ENCODE measurements at places on chromosomes 11 and 22. TPM values are rescaled to one million over a fixed set of nuclear protein-coding genes. Genes with fewer than 3 reads are reported as not detected.
A peak's percentile ranks its signal among the peaks of the same experiment; 100 is the strongest.

CRYBB3 gene
- total RNA-seq: not detected

DNA sequence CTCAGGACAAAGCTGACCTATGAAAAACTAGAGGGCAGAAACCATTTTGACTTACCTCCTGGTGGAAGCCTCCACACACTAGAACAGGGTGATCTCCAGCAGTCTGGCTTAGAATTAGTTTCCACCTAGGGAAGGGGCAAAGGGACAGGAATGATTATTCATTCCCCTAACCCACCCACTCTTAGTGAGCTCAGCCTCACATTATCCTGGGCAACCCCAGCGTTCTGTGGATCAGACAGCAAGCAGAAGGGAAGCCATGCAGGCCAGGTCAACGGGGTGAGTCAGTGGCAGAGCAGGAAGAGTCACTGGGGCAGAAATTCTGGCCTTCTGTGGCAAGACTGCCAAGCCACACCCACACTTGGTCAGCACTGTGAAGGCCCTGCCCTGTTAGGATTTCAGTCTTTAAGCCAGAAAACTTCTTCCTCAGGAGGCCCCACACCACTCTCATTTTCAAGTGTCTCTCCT lies 10.5 kb downstream of the NUMA1 start:
- peak; percentile 85 for DNase-seq
- no peak overlapping the region for H3K4me3 ChIP-seq
- H3K4me1 ChIP-seq: no peaks in the 10 kb centered on the region
- peak overlapping the region; percentile 78 for H3K27ac ChIP-seq
- no peaks in the 10 kb centered on the region for H3K27me3 ChIP-seq

GRCh38 chr11:133600306-133600705 lies 68.0 kb upstream of the OPCML start:
- no peak overlapping the region for H3K4me3 ChIP-seq
- no peaks in the 10 kb centered on the region for H3K27me3 ChIP-seq
- no peak overlapping the region for H3K27ac ChIP-seq
- no peak for DNase-seq
- H3K4me1 ChIP-seq: no peaks in the 10 kb centered on the region

PSMA1 gene
- total RNA-seq: 69.9 TPM

HBG2 gene
- total RNA-seq: not detected

GRCh38 chr22:40519284-40519947 lies 117.1 kb downstream of the MRTFA start:
- H3K4me1 ChIP-seq: no peaks in the 10 kb centered on the region
- H3K4me3 ChIP-seq: no peak overlapping the region
- DNase-seq: no peak
- H3K27me3 ChIP-seq: no peaks in the 10 kb centered on the region
- H3K36me3 ChIP-seq: no peaks in the 10 kb centered on the region

DNA sequence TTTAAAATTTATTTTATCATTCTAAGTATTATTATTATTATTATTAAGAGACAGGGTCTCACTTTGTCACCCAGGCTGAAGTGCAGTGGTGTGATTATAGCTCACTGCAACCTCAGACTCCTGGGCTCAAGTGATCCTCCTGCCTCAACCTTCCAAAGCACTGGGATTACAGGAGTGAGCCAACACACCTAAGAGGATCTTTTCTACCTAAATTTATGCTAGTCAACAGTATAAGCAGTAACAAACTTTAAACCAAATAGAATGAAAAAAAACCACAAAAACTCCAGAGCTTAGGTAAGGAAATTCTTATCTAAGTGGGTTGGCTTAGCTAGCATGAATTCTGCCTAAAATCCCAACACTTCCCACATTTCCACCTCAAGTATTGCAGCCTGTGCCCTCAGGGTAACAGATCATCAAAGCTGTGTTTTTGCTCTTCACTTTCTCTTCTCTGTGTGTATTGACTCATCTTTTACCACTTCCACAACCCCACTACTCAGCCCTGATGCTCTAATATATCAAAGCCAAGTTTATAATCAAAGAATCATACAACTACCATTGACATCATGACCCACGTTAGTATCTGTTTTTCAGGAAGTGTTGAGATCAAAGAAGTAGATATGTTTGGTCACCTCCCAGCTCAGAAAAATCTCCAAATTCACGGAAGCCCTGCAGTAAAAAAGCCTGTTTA lies 93.7 kb upstream of the SPON1 start:
- H3K27ac ChIP-seq: no peak overlapping the region
- no peaks in the 10 kb centered on the region for H3K4me1 ChIP-seq
- no peak for DNase-seq
- no peaks in the 10 kb centered on the region for H3K36me3 ChIP-seq

DNAJC24 gene
- total RNA-seq: 6.0 TPM

GRCh38 chr11:7165911-7166310 lies 77.1 kb downstream of the RBMXL2 start:
- no peak for DNase-seq
- no peak overlapping the region for H3K4me3 ChIP-seq
- no peaks in the 10 kb centered on the region for H3K4me1 ChIP-seq
- H3K36me3 ChIP-seq: no peaks in the 10 kb centered on the region
- H3K27ac ChIP-seq: no peak overlapping the region
- H3K27me3 ChIP-seq: no peaks in the 10 kb centered on the region

DNA sequence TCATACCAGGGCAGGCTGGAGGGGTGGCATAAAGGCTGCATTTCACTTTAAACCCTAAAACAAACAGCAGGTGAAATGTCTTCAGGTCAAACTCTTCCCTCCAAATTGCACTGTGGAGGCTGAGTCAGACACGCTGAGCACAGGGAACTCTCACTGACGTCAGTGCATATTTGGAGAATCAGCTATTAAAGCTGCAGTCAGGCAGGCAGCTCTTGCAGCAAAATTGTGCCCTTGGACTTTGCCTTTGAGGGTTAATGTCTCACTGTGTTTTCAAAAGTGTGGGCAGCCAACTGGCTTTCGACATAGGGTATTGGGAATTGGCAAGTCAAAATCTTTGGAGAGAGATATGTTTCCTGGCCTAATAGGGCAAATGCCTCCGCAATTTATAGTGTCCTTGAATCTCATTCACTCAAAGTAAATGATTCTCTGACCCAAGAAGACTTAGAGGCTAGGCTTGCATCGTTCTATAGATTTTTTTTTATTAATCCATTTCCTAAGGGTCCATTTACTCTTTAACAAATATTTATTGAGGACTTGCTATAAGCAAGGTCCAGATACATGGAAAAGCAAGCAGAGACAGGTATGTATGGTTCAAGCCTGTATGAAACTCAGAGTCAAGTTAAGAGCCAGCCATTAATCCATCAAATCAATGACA lies 27.7 kb upstream of the SMCO4 start:
- DNase-seq: peak; percentile 91
- H3K4me1 ChIP-seq: no peaks in the 10 kb centered on the region
- H3K4me3 ChIP-seq: no peak overlapping the region
- H3K27ac ChIP-seq: peak overlapping the region; percentile 75
- H3K27me3 ChIP-seq: no peaks in the 10 kb centered on the region
- H3K36me3 ChIP-seq: no peaks in the 10 kb centered on the region

DNA sequence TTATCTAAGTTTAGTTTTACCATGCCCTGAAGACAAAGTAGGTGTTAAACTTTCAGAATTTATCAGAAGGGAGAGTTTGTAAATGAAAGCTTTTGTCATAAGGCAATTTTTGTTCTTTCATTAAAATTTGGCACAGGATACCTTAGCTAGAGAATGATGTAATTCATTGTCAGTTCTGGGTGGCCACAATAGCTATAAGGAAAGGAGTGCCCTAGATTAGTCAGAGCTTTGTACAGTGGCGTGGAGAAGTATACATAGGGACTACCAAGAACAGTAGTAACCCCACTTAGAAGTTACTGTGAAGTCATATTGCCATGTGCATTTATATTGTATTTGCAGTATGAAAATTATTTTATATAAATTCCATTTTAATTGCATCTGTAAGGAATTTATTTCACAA lies 126.3 kb upstream of the CARD18 start:
- H3K4me3 ChIP-seq: no peak overlapping the region
- no peaks in the 10 kb centered on the region for H3K27me3 ChIP-seq
- DNase-seq: no peak
- H3K4me1 ChIP-seq: no peaks in the 10 kb centered on the region
- H3K36me3 ChIP-seq: no peaks in the 10 kb centered on the region

TENM4 gene
- 0.07 TPM for total RNA-seq

DNA sequence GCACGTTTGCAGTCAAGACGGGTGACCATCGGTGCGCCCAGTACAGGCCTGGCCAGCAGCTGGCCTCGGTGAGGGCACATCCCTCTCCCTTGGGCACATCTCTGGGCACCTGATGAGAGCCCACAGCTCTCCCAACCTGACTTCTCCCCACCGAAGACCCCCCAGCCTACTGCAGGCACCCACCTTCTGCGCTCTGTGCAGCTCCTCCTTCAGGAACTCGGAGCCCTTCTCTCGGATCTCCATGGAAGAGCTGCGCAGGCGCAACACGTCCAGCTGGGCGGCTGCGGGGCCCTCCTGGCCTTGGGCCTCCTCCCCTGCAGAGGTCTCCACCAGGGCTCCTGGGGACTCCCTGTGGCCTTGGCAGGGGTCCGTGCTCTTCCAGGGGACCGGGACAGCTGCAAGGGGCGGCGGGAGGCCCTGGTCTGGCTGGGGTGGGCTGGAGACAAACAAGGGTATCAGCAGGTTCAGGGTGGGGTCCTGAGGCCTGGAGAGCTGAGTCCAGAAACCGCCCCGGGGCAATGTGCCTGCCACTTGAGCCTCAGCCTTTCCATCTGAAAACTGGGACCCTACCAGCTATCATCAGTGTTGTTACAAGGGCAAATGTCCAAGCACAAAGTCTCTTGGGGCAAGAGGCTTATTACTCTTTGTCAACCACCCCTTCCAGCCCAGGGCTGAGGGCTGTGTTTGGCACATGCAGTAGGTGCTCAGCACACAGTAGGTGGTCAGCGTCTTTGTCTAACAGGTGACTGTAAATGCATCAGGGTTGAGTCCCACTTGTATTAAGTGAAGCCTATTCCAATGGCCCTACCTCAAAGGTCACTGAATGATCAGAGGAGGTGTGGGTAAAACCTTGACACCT lies 9.3 kb downstream of the RAB3IL1 start:
- no peaks in the 10 kb centered on the region for H3K36me3 ChIP-seq
- H3K4me1 ChIP-seq: no peaks in the 10 kb centered on the region
- no peak overlapping the region for H3K4me3 ChIP-seq

PARVG gene
- 9.5 TPM for total RNA-seq

DNA sequence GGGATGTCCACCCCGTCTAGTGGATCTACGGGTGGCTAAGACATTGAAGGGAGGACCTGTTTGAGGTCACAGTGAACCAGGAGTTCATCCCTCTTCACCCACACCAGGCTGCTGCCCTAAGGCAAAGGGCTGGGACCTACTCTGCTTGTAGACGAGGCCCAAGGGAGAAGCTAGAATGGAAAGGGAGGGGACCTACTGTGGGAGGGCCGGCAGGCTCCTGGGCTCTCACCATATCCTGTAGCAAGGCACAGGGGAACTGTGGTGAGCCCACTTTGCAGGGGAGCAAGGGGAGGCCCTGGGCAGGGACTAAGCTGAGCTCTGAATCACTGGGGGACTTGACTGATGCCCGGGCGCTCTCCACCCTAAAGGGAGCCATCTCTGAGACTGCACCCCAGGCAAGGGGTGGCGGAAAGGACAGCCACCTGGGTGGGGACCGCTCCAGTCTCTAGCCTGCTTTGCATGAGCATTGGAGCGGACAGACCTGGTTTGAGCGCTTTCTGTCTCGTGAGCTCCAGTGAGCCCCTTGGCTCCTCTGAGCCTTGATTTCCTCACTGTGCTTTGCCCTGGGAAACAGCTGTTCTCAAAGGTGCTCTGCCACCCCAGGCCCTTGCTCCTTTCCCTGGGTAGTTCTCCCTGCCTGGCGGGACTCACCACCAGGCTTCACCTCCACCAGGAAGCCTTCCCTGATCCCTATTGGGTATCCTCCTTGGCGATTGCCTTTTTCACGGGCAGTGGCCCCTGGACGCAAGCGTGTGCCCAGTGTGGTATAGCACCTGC lies 24.2 kb downstream of the PARVG start:
- H3K27ac ChIP-seq: no peak overlapping the region
- H3K36me3 ChIP-seq: no peaks in the 10 kb centered on the region
- H3K4me1 ChIP-seq: no peaks in the 10 kb centered on the region
- no peaks in the 10 kb centered on the region for H3K27me3 ChIP-seq
- H3K4me3 ChIP-seq: no peak overlapping the region
- no peak for DNase-seq

GRCh38 chr11:111153194-111153593 lies 92.3 kb upstream of the POU2AF2 start:
- no peaks in the 10 kb centered on the region for H3K27me3 ChIP-seq
- H3K4me3 ChIP-seq: no peak overlapping the region
- DNase-seq: no peak
- H3K27ac ChIP-seq: no peak overlapping the region
- no peaks in the 10 kb centered on the region for H3K4me1 ChIP-seq

DNA sequence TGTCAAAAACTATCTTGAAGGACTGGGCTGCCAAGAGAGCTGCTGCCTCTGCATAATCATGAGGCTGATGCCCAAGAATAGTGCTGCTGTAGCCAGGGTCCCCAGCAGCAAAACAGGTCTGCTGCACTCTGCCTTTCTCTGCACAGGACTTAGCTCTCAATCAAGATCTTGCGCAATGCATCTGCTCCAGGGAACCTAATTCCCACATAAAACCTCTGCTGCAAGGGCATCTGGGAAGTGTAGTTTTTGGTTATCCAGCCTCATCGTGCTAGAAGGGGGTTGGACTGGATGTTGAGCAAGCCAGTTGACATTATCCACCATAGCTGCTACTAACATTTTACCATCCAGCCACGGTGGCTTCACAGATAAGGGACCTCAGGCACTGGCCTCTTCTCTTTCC lies 192.7 kb downstream of the C11orf91 start:
- no peaks in the 10 kb centered on the region for H3K4me1 ChIP-seq
- H3K27me3 ChIP-seq: no peaks in the 10 kb centered on the region
- H3K4me3 ChIP-seq: no peak overlapping the region
- DNase-seq: no peak
- no peak overlapping the region for H3K27ac ChIP-seq

RAC2 gene
- total RNA-seq: 6.2 TPM

DNA sequence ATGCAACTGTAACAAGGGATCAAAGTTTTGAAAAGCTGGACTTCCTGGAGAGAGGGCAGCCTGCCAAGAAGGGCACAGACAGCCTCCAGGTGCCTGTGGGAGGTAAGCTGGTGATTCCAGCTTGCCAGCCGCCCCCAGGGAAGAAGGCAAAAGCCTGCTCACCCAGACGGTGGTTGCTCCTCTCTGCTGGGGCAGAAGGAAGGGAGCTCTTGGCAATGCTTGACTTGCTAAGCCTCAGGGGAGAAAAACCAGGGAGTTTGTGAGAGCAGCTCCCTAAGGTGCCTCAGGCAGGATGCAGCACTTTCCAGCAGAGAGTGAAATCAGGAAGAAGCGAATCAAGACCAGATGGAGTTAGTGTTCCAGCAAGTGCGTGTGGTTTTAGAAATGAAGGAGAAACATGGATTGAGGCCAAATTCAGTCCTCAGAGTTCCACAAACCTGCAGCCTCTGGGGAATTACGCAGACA lies 553.6 kb downstream of the BUD13 start:
- H3K36me3 ChIP-seq: no peaks in the 10 kb centered on the region
- no peak overlapping the region for H3K4me3 ChIP-seq
- no peak for DNase-seq

GRCh38 chr11:47591764-47592163 lies 2.4 kb downstream of the C1QTNF4 start:
- peaks cover 9% of the 10 kb centered on the region for H3K27me3 ChIP-seq
- no peak for DNase-seq
- H3K4me1 ChIP-seq: peaks cover 3% of the 10 kb centered on the region
- no peak overlapping the region for H3K27ac ChIP-seq
- H3K4me3 ChIP-seq: no peak overlapping the region

GRCh38 chr11:35785287-35786167 lies 123.0 kb downstream of the TRIM44 start:
- DNase-seq: no peak
- H3K27me3 ChIP-seq: no peaks in the 10 kb centered on the region
- H3K27ac ChIP-seq: no peak overlapping the region
- H3K4me3 ChIP-seq: no peak overlapping the region
- no peaks in the 10 kb centered on the region for H3K4me1 ChIP-seq

Data from right lobe of liver (tissue), 6 donors.